ENCODE measurements at places on chromosomes 1 and 21.

GRCh38 chr1:83547901-83548300 is 451.0 kb downstream of the TTLL7 start:
- DNase-seq: no peak

- no peak for DNase-seq
Measured at GRCh38 chr1:6955357-6956094, 170.3 kb downstream of the CAMTA1 start.

- no peak for DNase-seq
Measured at GRCh38 chr1:26280333-26281042, 602 bp downstream of the SH3BGRL3 start.

DNA sequence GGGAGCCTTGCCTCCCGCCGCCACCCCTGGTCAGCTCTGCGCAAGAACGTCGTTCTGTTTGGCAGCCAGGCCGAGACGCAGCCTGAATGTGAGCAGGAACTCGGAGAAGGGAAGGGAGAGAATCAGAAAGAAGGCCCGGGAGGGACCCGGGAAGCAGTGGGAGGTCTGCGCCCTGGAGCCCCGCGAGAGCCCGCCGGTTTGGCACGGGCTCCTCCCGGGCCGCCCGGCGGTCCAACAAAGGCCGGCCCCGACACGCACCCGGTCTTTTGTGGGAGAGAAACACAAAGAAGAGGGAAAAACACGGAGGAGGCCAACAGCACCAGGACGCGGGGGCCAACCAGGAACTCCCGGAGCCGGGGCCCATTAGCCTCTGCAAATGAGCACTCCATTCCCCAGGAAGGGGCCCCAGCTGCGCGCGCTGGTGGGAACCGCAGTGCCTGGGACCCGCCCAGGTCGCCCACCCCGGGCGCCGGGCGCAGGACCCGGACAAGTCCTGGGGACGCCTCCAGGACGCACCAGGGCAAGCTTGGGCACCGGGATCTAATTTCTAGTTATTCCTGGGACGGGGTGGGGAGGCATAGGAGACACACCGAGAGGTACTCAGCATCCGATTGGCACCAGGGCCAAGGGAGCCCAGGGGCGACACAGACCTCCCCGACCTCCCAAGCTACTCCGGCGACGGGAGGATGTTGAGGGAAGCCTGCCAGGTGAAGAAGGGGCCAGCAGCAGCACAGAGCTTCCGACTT is 2.7 kb upstream of the OLIG2 start:
- DNase-seq: no peak

DNA sequence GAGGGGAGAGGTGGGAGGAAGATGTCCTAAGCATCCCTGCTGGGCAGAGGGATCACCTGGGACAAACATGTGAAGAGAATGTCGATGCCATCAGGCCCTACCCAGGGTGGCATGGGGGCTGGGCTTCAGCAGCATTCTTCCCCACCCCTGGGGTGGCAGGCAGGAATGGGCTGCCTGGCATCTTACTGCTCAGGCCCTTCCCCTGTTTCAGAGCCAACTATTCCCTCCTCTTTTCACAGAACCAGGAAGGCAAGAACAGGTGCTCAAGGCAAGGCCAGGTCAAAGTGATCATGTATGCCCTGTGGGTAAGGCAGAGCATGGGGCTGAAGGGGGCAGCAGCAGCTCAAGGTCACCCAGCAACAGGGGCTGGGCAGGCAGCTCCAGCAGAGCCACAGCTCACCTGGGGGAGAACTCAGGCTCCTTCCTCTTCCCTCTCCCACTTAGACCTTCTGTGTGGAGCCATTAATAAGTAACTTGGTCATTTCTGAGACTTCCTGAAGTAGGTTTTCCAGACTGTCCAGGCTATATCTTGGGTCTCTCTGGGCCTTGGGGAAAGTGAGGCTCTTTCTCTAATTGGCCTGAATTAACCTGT is 56.4 kb downstream of the ELK4 start:
- no peak for DNase-seq

GRCh38 chr21:43593078-43593477 is 66.2 kb downstream of the HSF2BP start:
- no peak for DNase-seq

DNA sequence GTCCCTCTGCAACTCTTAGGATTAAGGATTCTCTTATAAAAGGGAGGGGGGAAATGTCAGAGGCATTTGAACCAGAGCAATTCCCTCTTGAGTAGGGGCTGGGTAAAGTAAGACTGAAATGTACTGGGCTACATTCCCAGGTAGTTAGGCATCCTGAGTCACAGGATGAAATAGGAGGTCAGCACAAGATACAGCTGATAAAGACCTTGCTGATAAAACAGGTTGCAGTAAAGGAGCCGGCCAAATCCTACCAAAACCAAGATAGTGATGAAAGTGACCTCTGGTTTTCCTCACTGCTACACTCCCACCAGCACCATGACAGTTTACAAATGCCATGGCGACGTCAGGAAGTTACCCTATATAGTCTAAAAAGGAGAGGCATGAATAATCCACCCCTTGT is 14.3 kb upstream of the COX20 start:
- no peak for DNase-seq

DNA sequence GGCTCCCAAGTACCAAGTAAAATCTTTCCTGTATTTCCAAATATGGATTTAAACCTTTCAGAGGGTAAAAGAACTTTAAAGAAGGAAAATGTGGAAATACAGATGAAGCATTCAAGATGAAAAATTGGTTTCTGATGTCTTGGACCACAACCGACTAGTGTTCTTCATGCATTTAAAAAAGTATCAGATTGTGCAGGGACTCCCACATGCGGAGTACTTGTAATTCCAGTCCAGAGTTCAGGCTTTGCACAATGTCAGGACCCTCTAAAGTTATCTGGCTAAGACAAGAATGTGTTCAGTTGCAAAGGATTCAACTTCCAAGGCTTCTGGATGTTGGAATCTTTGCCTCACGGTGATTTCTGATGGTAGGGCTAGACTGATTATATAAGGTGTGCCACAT is 66.7 kb downstream of the RGL1 start:
- no peak for DNase-seq

- DNase-seq: no peak
Measured at GRCh38 chr1:59819566-59820438, 5.1 kb downstream of the HOOK1 start.

DNA sequence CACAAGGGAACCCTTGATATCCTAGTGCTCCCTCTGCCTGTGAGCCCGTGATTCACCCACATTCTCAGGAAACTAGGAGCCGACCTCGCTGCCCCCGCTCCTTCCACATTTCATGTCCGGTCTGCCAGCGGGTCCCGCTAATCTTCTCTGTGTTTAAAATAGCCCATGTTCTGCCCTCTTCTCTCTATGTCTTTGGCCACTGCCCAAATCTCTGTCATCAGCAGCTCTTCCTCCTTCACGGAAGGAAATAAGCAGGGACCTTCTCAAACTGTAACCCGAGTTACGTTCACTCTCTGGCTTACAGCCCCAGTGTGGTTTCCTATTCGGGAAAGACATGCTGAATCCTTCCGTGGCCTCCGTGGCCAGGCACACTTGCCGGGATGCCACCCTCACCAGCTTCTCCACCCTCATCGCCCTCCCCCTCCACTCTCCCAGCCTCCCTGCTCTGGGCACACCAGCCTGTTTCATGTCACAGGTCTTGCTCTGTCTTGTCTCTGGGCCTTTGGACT is 21.1 kb upstream of the UBXN10 start:
- DNase-seq: no peak

DNA sequence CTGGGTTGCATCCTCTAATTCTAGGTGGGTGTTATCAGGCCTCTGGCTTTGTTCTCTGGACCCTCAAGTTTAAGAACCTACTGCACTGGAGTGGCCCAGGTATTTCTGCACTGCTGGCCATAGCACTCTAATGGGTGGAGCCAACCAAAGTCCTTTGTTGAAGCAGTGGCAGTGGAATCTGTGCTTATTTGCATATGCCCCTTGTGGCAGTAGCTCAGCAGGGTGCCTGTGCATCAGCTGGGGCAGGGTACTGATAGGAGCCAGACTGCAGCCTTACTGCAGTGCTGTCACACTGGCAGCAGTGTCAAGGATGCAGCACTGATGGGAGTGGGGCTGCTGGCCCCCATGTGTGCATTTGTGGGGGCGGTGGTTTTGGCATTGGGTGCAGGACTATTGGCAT is 660.6 kb downstream of the LRRIQ3 start:
- DNase-seq: no peak
